ENCODE measurements at places on chromosomes 12 and 14. TPM values are rescaled to one million over a fixed set of nuclear protein-coding genes. Genes with fewer than 3 reads are reported as not detected.

GRCh38 chr12:16603260-16603915 lies 2.6 kb downstream of the LMO3 start:
- no peak for DNase-seq

GRCh38 chr14:51527073-51527472 lies 124.6 kb upstream of the FRMD6 start:
- DNase-seq = no peak

GRCh38 chr12:124457287-124458219 lies 109.9 kb downstream of the NCOR2 start:
- no peak for DNase-seq

DNA sequence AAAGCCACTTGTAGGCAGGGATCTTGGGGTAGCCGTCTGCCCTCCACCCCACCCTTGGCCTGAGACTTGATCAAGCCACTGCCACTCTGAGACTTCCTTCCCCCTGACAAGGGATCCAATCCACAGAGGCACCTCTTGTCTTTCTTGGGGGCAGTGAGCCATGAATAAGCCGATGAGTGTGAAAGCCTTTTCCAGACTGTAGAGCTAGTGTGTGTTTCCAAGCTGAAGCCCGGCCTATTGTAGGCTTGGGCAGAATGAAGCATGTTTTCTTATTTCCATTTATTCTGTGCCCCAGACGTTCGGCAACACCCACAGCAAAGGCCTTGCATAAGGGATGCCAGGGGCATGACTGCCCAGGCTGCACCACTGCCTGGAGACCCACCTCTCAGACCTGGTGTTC lies 991.6 kb downstream of the BCL11B start:
- no peak for DNase-seq

DNA sequence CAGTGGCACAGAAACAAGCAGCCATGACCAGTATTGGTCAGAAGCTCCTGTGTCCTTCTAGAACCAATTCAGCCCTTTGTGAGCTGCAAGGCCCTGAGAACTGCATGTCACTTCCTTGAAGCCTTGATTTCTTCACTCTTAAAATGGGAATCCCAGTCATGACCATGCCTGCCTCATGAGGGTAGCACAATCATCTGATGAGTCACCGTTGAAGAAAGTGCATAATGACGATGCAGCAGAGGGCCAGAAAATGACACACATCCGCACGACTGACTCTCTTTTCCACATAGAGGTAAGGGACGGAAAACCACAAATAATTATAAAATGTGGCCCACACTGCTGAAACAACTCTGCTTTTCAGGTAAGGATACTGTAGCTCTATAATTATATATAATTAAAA lies 777.4 kb downstream of the BCL11B start:
- peak; percentile 77 for DNase-seq

GRCh38 chr12:31249356-31249755 lies 76.6 kb downstream of the SINHCAF start:
- DNase-seq = no peak

Gene RTL1
- polyA plus RNA-seq = not detected

Gene KCNK10
- polyA plus RNA-seq = 1.6 TPM

Gene OASL
- 4.5 TPM for polyA plus RNA-seq

DNA sequence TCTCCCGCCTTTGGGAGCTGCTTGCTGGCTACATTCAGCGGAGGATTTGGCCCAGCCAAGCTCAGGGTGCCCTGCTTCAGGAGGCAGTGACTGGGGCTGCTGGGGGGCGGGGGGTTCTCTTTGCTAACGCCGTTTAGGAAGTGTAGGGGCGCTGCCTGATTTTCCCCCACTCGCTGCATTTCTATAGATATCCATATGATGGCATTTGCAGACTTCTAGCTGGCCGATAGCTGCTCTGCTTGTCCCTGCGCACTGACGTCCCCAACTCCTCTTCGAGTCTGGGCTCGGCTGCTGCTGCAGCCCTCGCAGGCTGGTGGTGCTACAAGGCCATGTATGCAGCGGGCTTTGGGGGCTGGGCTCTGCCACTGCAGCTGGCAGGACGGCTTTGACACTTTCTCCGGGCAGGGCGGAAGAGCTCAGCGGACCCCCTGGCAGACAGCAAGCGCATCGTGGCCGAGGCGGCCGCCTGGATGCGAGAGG lies 3.1 kb downstream of the LRFN5 start:
- no peak for DNase-seq

Gene ITGB7
- 2.4 TPM for polyA plus RNA-seq

GRCh38 chr14:55794655-55795595 lies 214.9 kb downstream of the KTN1 start:
- no peak for DNase-seq

DNA sequence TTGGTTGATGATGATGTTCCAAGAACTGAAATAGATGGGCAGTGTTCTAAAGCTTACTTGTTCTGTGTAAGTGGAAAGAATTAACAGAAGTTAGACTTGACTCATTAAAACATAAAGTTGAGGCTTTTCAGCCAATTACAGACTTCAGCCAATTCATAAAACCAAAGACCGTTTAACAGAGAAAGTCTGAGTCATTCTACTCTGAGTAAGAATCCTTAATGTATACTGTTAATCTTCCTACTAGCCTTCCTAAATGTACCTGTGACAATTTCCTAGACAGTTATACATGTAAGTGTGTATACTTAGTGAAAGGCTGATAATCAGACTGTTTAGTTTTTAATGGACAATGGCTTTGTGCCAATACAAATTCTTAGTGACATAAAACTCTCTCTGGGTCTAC lies 681.0 kb downstream of the RPL10L start:
- DNase-seq = no peak

Gene OVCH1
- polyA plus RNA-seq = not detected

Gene PRB4
- not detected for polyA plus RNA-seq

GRCh38 chr12:65106948-65107347 lies 14.2 kb downstream of the WIF1 start:
- DNase-seq = no peak

Gene OTX2
- not detected for polyA plus RNA-seq

Gene NKX2-1
- polyA plus RNA-seq = not detected

All from keratinocyte (primary cell).